ENCODE measurements at places on chromosomes 1 and 21.

DNA sequence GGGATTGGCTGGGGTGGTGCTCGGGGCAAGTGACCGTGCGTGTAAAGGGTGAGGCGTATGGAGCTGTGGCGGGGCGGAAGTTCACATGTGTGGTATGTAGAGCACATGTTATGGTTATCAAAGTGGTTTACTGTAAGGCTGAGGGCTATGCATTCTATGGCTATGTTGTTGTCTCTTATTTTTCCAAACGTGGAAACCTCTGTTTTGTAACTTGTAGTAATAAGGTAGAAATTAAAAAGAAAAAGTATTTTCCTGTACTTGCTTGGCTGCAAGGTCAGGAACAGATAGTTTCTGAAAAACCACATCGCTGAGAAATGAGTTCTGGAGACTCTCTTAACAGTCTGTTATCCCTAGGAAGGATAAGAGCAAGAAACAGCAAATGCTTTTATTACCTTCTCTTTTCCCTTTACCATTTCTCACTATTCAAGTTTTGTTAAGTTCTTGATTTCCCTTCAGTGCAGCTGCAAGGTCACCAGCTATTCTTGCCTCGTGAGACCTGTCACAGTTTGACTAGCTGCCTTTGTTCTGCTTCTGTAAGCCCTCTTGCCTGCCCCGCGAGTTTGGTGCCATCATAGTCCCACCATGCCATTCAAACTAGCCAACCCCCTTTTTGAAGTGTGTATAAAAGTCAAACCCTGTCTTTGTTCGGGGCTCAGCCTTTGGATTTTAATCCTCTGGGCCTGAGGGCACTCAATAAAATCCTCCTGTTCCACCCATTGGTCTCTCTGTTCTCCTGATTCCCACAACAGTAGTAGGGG, 9.5 kb downstream of the RNU1-2 start:
- no peak for DNase-seq

- DNase-seq, result no peak
Measured at GRCh38 chr1:201912832-201913231, 24.1 kb downstream of the SHISA4 start.

GRCh38 chr1:74113333-74113732, 84.6 kb downstream of the LRRIQ3 start:
- DNase-seq, result no peak

- DNase-seq, result no peak
Measured at GRCh38 chr1:89910780-89911179, 84.1 kb upstream of the ZNF326 start.

- no peak for DNase-seq
Measured at GRCh38 chr1:29579821-29580425, 343.6 kb downstream of the PTPRU start.

DNA sequence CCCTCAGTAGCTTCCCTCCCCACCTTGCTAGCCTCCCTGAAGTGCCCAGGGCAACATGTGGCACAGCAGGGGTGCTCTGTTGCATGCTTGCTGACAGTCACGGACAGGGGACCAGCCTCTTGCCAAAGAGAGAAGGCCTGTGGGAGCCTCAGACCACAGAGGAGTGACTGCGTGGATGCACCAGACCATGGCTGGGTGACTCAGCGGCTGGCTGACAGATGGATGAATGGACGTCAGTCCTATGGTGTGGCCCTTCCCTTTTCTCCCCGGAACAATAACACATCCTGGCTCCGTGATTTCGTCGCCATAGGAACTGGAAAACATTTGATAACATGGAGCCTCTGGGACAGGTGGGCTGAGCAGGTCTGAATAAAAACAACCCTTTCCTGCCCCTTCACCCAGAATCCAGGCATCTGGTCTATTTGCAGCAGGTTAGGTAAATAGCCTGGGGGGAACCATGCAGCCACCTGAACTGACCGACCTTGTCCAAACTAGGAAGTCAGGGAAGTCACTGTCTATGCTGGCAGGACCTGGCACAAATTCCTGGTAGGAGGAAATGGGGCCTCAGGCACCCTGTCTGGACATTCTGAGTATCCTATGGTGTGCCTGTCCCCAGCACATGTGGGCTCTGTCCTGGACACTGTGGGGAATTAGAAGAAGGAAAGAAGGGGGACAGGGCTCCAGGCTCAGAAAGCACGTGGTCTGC, 53.3 kb downstream of the NENF start:
- DNase-seq, result no peak

- no peak for DNase-seq
Measured at GRCh38 chr1:165327538-165327937, 29.0 kb downstream of the LMX1A start.

GRCh38 chr1:78091886-78092285, 46.1 kb downstream of the GIPC2 start:
- DNase-seq, result no peak

- no peak for DNase-seq
Measured at GRCh38 chr1:150022357-150022756, 11.8 kb upstream of the OTUD7B start.

DNA sequence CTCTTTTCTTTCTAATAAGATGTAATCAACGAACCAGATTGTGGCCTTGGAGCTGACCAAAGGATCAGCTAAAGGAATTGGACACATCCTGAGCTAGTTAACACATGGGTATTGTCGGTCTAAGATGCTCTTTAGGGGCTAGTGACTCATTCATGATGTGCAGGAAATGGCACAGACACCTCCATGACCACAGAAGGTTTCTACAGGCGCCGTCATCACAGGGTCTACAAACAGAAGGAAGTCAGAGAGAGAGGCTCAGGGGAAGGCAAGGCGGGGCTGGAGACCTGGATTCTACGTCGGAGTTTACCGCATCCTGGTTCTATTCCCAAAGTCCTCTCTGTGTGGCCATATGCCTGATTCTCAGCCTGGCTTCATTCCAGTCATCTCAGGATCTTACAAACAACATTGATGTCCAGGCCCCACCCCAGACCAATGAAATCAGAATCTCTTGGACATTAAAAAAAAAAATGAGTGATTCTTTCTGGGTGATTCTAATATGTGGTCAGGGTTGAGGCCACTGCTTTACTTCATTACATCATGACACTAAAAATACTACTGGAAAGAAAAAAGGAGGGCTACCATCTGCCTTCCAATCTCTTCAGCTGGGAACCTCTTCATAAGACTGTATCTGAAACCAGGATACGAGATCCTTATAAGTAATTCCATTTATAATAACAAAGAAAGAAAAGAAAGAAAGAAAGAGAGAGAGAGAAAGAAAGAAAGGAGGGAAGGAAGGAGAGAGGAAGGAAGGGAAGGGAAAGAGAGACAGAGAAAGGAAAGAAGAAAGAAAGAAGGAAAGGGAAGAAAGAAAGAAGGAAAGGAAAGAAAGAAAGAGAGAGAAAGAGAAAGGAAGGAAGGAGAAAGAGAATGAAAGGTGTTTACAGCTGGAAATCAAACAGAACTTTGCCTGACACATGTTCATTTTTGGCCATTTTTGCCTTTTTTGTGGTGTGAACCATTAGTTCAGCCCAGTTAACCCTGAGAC, 11.6 kb upstream of the KCNJ15 start:
- DNase-seq, result peak; percentile 31

DNA sequence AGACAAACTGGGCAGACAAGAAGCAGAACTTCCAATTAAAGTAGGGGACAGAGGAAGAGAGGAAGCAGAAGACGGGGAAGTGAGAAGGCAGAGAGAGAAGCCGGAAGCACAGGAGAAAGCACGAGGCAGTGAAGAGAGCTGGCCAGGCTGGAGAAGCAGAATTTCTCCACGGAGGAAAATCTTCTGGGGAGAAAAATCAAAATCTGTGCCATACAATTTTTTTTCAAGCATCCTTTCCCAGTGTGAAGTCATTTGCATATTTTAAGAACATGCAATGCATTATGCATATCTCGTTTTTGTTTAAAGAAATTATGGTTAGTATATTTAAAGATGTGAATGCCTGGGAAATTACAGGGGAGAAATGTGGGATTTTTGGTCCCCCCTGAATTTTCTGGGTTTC, 7.3 kb upstream of the CAMK2N1 start:
- no peak for DNase-seq

DNA sequence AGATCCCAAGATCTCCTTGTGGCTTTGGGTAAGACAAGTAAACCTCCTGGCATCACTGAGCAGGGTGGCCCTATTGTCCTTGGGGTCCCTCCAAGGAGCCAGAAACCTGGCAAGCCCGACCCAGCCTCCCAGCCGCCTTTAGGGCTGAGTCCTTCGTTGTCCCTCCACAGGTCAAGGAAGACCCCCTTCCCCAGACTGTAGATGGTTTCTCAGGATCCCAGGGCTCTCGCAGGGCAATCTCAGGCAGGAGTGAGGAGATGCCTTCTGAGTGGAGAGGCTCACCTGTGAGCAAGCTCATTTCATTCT, 71.6 kb upstream of the CSF3R start:
- no peak for DNase-seq

GRCh38 chr1:245678860-245679411, 524.2 kb downstream of the KIF26B start:
- DNase-seq, result no peak

DNA sequence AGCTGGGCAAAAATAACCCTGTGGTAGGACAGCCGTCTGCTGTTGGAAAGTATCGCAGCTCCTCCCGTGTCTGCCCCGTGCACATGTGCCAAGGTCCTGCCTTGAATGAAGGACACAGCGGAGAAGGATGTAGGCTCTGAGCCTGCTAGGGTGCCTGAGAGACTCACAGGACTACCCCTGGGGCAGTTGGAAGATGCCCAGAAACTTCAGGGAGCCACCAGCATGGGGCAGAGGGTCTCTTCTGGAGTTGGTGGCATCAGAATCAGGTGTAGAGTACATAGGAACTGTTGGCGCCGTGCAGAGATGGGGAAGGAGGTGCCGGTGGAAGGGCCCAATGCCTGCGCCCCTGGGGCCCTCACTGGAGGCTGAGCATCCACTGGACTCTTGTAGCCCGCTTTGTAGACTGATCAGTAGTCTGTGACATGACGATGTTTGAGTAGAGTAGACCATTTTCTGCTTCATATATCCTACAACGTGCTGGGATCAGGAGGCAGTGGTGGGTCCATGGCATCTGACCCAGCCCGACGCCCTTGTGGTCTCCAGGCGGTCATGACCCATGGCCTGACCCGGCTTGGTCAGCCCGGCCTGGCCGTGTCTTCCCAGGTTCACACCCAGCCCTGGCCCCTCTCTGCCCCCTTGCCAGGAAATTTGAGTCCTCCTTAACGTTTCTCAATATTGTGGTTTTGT, 5.3 kb upstream of the C1orf174 start:
- DNase-seq, result no peak

DNA sequence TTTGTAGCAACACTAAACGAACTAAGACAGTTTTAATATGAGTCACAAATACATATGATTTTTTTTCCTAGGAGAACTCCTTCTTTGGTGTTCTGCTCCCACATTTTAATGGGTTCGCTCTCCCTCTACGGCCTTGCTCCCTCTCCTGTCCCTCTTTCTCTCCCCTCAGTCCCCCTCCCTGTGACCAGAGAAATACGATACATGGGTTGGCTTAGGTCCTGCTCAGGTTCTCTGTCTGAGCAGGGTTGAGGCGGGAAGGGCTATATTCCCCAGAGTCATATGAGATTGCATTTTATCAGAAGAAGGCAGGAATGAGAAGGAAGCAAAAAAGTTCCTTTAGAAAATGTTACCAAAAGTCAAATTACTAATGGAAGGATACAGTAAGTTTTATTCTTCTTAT, 44.6 kb downstream of the UBE2U start:
- DNase-seq, result no peak

DNA sequence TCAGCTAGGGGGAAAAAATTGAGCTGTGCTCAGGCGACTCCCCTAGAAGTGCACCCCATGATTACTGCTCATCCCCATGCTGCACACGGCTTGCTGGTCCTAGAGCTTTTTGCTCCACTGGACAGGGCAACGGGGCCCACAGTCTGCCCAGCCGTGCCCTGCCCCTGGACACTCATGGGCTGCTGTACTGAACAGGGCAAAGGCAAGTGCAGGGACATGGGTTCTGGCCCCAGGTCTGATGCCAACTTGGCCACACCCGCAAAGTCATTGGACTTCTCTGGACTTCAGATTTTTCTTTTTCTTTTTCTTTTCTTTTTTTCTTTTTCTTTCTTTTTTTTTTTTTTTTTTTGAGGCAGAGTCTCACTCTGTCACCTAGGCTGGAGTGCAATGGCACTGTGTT, 42.9 kb upstream of the TARBP1 start:
- no peak for DNase-seq

- DNase-seq, result no peak
Measured at GRCh38 chr1:209956116-209956515, 18.1 kb downstream of the SYT14 start.

- DNase-seq, result no peak
Measured at GRCh38 chr1:203204756-203205155, 18.3 kb upstream of the CHI3L1 start.

- DNase-seq, result no peak
Measured at GRCh38 chr1:25503551-25504426, 39.6 kb upstream of the LDLRAP1 start.

DNA sequence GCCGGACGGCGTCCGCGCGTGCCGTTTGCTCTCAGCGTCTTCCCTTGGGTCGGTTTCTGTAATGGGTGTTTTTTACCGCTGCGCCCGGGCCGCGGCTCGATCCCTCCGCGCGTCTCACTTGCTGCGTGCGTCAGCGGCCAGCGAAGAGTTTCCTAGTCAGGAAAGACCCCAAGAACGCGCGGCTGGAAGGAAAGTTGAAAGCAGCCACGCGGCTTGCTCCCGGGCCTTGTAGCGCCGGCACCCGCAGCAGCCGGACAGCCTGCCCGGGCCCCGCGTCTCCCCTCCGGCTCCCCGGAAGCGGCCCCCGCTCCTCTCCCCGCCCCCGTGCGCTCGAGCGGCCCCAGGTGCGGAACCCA, 159.8 kb downstream of the RUNX1 start:
- no peak for DNase-seq

DNA sequence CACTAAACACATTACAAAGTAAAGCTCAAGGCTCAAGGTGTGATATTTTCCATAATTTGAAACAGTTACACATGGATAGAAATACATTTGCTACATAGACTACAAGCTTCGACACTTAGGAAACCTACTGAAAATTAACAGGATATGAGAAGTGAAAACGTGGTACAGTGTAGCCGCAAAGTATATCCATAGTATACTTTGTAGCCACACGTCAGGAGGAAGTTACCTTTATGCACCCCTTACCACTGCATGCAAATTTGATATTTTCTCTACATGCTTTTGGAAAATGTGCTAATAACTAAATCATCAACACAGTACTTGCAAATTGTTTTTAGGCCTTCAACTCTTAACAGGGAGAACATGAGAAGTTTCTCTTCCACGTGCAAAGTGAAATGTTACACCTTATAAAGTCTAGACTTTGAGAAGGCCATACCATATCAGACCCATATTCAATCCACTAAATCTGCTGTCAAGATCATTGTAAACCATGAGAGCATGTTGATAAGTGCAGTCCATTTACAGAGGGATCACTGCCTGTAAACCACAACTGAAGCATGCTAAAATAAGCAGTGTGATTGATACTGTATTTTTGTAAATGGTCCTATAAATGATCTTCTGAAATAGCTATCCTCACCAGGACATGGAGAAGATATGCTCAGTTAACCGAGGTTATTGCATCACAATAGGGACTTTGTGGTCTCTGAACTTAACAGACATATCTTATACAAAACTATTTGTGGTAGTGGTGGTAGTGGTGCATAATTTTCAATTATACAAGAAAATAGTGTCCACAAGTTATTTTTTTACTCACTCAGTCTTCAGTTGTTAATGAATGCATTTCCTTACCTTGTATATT, 64.7 kb downstream of the VAV3 start:
- no peak for DNase-seq

- no peak for DNase-seq
Measured at GRCh38 chr1:59678493-59679228, 136.1 kb upstream of the HOOK1 start.

GRCh38 chr1:154813846-154814505, 56.1 kb downstream of the KCNN3 start:
- DNase-seq, result no peak

- DNase-seq, result no peak
Measured at GRCh38 chr1:72253132-72253531, 29.2 kb downstream of the NEGR1 start.

- DNase-seq, result no peak
Measured at GRCh38 chr1:80202118-80202517, 1195.6 kb upstream of the ADGRL4 start.

All from activated CD4-positive, CD25-positive, alpha-beta regulatory T cell treated with anti-CD3 and anti-CD28 coated beads, Interleukin-2, amount 50 U/mL, for 72 hours (primary cell).